Epithelial cell of prostate (primary cell): ENCODE measurements at places on chromosomes 5 and 9.

DNA sequence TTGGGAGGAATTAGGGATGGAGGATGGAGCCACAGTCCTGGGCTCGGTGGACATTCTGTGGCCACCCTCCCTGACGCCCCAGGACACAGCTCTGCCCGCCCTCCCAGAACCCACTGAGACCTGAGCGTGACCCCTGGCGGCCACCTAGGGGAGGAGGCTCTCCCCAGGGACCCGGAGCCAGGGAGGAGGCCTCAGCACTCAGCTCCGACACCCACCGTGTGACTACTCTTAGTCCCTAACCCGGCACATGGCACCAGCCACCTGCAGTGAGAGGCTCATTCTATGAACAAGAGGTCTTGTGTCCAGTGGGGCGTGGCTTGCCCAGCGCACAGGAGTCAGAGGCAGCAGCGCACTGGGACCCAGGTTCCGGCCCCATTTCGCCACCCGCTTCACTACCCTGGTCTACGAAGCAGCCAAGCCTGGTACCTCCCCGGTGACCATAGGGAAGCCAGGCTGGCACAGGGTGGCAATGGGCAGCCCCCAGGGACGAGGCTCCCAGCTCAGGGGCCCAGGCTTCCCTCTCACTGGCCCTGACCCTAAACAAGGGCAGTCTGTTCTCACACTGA, 10.2 kb downstream of the SARDH start:
- no peak for DNase-seq

GRCh38 chr9:32487981-32488380, 38.0 kb downstream of the RIGI start:
- DNase-seq: no peak

GRCh38 chr9:1490341-1491232, 440.4 kb downstream of the DMRT2 start:
- no peak for DNase-seq

- no peak for DNase-seq
Measured at GRCh38 chr9:124146031-124146561, 111.7 kb upstream of the NEK6 start.

GRCh38 chr5:1401536-1402138, 43.6 kb downstream of the SLC6A3 start:
- no peak for DNase-seq
